Central memory CD4-positive, alpha-beta T cell (primary cell): ENCODE measurements at places on chromosomes 3 and 15.

- no peak for DNase-seq
Observed at GRCh38 chr3:40504636-40505430, 1.0 kb upstream of the ZNF620 start.

DNA sequence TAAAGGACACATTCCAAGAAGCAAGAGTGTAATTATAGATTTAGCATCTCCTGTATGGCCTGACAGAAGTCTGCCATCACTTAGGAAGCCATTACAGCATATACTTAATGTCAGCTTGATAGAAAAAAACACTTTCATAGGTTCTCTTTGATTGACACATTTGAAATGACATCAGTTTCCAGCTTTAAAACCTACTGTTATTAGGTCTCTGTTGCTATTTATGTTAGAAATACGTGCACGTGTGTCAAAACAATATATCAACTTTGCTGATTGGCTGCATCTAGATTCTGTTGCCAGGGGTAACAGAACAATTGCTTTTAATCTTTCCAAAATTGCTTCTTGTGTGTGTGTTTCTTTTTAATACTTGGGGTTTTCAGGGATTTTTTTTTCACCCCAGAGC lies 389.3 kb upstream of the ATP11B start:
- no peak for DNase-seq

- DNase-seq, result no peak
Observed at GRCh38 chr3:71082833-71083232, 500.7 kb downstream of the FOXP1 start.

- DNase-seq, result no peak
Observed at GRCh38 chr3:56969851-56970250, 90.6 kb upstream of the SPATA12 start.

DNA sequence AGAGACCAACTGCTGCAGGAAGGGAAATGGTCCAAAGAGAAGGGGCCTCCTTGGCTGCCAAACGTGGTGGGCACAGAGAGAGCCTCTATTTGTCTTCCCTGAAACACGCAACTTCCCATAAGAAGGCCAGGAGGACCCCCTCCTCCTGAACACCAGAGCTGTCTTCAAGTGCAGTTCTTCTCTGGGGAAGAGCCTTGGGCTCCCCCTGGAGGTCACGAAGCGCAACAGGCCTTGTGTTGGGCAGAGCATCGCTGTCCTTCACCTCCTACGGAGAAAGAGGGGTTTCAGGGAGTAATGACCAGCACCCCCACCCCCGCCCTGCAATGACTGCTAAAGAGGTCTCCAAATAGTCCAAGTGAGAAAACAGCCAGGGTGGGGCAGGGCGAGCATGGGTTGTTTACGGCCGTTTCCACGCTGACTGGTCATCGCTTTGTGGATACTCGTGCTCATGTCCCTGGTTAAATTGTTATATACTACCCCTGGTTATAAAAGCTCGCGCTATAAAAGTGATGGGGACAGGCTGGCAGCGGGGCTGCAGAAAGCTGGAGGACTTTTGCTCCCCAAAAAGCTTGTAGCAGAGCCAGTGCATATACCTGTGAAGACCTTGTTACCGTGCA lies 397.5 kb upstream of the ATP10A start:
- no peak for DNase-seq

DNA sequence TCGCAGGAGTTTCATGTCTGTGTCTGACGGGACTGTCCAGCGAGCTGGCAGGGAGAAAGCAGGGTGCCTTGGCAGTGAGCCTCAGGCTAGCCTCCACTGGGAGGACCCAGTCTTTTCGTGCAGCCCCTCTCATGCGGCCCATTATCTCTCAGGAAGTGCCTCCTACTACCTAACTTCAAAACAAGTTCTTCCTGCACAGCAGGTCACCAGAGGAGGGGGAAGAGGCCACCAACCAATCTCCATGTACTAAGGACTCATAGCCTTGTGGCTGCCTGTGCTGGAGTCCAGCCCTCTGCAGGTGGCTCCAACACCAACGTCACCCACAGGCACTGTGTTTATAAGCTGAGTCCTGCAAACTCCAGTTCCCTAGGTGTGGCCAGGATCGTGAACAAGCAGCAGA lies 4.8 kb downstream of the VIPR1 start:
- no peak for DNase-seq

DNA sequence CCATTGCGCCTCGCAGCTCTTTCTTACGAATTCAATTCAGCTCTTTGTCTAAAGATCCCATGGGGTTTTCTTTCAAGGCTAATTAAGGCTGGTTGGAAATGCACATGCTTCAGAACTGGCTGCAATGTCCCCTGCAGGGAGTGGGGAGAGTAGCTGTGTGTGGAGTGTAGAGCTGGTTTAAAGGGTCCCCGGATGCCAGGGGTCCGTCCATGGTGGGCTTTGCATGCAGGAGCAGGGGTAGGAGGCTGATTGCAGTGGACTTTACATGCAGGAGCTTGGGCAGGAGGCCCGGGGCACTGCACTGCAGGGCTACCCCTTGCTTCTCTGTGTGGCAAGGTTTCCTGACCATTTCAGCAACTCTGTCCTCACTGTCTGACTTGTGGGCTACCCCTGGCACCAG lies 261.6 kb upstream of the LYSMD4 start:
- no peak for DNase-seq
